K562 (cell line): ENCODE measurements at places on chromosomes 6 and 20. TPM values are rescaled to one million over a fixed set of nuclear protein-coding genes. Genes with fewer than 3 reads are reported as not detected.
A peak's percentile ranks its signal among the peaks of the same experiment; 100 is the strongest.

GRCh38 chr20:19583532-19584175 lies 174.4 kb upstream of the RIN2 start:
- no peaks in the 10 kb centered on the region for H3K36me3 ChIP-seq
- no peak overlapping the region for H3K4me3 ChIP-seq
- no peak overlapping the region for H3K27ac ChIP-seq

- H3K4me1 ChIP-seq: peaks cover 6% of the 10 kb centered on the region; the same call in 1 of the 2 replicates
- H3K27ac ChIP-seq: peak overlapping the region; percentile 76
- H3K27me3 ChIP-seq: no peaks in the 10 kb centered on the region
- H3K36me3 ChIP-seq: no peaks in the 10 kb centered on the region
- peak overlapping the region; percentile 19; the same call in 1 of the 2 replicates for H3K4me3 ChIP-seq
- peak; percentile 33 for DNase-seq
Measured at GRCh38 chr20:17558154-17558940, 11.5 kb upstream of the DSTN start.

The ENPP1 gene
- 0.22 and 0.27 TPM in 2 replicates for total RNA-seq

The ARFGEF2 gene
- total RNA-seq: 16.8 and 18.8 TPM in 2 replicates

DNA sequence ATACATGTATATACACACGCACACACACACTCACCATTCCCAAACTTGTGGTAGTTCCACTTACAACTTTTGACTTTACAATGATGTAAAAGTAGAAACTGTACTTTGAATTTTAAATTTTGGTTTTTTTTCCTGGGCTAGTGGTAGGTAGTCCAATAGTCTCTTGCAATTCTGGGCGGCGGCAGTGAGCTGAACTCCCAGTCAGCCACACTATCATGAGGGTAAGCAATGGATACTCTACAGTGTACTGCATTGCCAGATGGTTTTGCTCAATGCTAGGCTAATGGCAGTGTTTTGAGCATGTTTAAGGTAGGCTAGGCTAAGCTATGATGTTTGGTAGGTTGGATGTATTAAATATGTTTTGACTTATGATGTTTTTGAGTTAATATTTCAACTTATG lies 136.2 kb upstream of the GPR6 start:
- no peaks in the 10 kb centered on the region for H3K36me3 ChIP-seq
- H3K4me3 ChIP-seq: no peak overlapping the region
- H3K27ac ChIP-seq: no peak overlapping the region
- DNase-seq: no peak
- no peaks in the 10 kb centered on the region for H3K4me1 ChIP-seq

- no peaks in the 10 kb centered on the region for H3K27me3 ChIP-seq
- peak; percentile 51 for DNase-seq
- no peaks in the 10 kb centered on the region for H3K36me3 ChIP-seq
- peak overlapping the region; percentile 21; the same call in 2 of the 3 replicates for H3K27ac ChIP-seq
- H3K4me1 ChIP-seq: peaks cover 7% of the 10 kb centered on the region; the same call in 1 of the 2 replicates
Measured at GRCh38 chr6:27161946-27162603, 85.4 kb upstream of the PRSS16 start.

The HLA-F gene
- total RNA-seq: 0.40 and 0.89 TPM in 2 replicates

The GHRH gene
- total RNA-seq: not detected in 2 replicates

- H3K27ac ChIP-seq: no peak within 1 kb of the TSS
- H3K36me3 ChIP-seq: no peaks in the 10 kb centered on the region
- DNase-seq: peak; percentile 84
- H3K27me3 ChIP-seq: no peaks in the 10 kb centered on the region
Measured at GRCh38 chr6:34465531-34466241, at the start of gene PACSIN1. Gene PACSIN1 (plus strand): TSS chr6:34466076. CDS start chr6:34526306, 60,230 bp downstream.

The NRN1 gene
- not detected in 2 replicates for total RNA-seq

The TPBG gene
- total RNA-seq: 0.65 and 0.66 TPM in 2 replicates

The ZNF311 gene
- 6.5 and 7.5 TPM in 2 replicates for total RNA-seq

The ADGRF1 gene
- 0.22 TPM in 1 of 2 replicates, not detected in the other for total RNA-seq

- H3K36me3 ChIP-seq: no peaks in the 10 kb centered on the region
- no peaks in the 10 kb centered on the region for H3K4me1 ChIP-seq
- no peak for DNase-seq
- H3K4me3 ChIP-seq: no peak overlapping the region
Measured at GRCh38 chr6:86407128-86407527, 530.2 kb upstream of the HTR1E start.

- H3K27ac ChIP-seq: no peak overlapping the region
- peaks cover under 1% of the 10 kb centered on the region; the same call in 2 of the 3 replicates for H3K4me1 ChIP-seq
- no peaks in the 10 kb centered on the region for H3K27me3 ChIP-seq
- no peaks in the 10 kb centered on the region for H3K36me3 ChIP-seq
- DNase-seq: peak; percentile 11
Measured at GRCh38 chr6:84220809-84221409, 6.5 kb downstream of the CEP162 start.

The TRAPPC3L gene
- not detected in 2 replicates for total RNA-seq
